Stimulated activated CD4-positive, alpha-beta T cell treated with anti-CD3 and anti-CD28 coated beads, TNF-alpha, amount 100 ng/mL, for 24 hours (primary cell): ENCODE measurements at places on chromosomes 2 and 18.
A peak's percentile ranks its signal among the peaks of the same experiment; 100 is the strongest.

GRCh38 chr2:240569998-240570530 lies 1.8 kb downstream of the RNPEPL1 start:
- DNase-seq: no peak

GRCh38 chr2:29576231-29576630 lies 345.2 kb downstream of the ALK start:
- DNase-seq: no peak

- DNase-seq: no peak
These were observed 32.1 kb upstream of the SIGLEC15 start for GRCh38 chr18:45793264-45793965.

DNA sequence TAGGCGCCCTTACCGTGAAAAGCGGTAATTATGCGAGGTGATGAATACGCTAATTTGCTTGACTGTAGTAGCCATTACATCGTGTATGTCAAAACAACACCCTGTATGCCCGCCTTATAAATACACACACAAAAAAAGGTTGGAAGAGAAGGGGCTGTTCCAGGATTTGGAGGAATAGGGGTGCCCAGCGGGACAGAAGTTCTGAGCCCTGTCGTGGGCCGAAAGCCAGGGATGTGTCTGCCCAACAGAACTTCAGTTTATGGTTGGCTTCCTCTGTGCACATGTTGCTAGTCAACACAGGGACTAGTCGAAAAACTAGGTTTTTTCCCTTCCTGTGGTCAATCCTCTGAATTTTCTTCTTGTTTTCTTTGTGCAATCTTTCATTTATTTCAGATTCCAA lies 182.5 kb downstream of the ACKR3 start:
- no peak for DNase-seq

DNA sequence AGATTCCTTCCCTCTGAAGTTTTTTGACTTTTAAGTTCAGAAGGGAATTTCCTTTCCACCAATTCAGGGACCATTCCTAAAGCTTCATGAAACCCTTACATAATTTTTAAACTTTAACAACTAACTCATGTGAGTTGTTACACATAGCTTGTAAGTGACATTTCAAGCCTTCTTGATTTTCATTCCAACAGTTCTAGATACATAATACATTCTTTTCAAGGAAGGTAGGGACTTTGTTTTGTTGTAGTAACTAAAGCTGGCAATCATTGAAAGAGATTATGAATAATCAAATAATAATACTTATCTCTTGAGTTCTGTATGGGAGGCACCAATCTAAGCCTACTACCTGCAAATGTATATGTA lies 45.4 kb downstream of the SETBP1 start:
- no peak for DNase-seq

DNA sequence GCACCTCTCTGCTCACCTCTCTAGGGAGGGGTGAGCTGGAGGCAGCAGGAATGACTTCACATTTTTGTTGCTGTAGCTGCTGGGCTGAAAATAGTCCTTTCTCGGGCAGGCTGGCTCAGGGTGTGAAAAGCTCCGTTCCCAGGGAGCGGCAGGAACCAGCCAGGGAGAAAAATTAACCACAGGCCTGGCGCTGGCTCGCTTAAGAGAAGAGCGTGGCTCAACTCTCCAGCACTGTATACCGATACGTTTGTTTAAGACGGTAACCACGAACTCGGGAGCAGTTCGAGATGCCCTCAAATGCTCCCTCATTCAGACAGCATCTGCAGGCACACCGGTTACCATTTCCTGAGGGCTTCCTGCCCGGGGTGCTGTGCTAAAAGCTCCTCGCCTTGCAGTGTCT lies 129.6 kb downstream of the CELF4 start:
- DNase-seq: no peak

GRCh38 chr2:120930864-120931263 lies 195.2 kb downstream of the GLI2 start:
- DNase-seq: no peak

DNA sequence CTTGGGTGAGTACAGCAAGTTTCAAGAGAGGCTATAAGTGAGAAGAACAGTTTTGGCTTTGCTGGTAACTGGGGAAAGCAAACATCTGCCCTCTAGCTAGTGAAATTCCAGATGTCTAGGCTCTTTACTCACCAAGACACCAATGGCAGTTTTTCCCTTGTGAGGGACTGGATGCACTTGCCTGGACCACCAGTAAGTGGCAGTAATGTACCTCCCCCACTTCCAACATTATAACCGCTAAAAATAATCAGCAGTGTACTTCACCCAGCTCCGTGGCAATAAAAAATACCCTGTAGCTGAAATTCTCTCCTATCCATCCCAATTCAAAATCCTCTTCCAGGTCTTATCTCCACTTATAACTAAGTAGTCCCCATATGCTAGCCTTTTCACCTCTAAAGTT lies 383.9 kb downstream of the ARHGAP15 start:
- no peak for DNase-seq

DNA sequence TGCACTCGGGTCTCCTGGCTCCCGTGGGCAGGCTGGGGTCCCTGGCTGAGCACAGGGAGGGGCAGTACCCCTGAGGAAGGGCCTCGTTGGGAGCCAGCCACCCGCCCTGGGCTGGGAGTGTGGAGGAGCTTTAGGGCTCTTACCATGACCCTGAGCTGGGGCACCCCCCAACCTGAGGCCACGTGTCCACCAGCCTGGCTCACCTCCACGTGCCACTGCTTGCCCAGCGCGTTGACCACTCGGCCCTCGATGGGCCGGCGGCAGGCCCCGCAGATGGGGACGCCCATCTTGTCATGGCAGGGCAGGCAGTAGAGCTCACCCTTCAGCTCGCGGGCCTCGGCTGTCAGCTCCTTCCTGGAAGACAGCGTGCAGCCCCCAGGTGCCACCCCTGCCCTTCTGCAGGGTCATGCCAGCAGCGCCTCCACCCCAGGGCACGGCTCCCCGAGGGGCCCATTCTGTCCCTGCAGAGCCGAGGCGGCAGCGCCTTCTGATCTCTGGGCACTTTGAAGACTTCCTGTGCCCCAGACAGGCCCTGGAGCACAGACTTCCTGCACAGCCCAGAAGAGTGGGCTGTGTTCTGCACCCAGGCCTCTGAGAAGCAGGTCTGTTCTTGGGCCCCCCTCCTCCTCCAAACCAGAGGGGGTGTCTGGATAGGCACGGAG lies 4.0 kb upstream of the GPR17 start:
- DNase-seq: no peak

- DNase-seq: no peak
These were observed 56.1 kb downstream of the OSBPL6 start for GRCh38 chr2:178250429-178250828.

DNA sequence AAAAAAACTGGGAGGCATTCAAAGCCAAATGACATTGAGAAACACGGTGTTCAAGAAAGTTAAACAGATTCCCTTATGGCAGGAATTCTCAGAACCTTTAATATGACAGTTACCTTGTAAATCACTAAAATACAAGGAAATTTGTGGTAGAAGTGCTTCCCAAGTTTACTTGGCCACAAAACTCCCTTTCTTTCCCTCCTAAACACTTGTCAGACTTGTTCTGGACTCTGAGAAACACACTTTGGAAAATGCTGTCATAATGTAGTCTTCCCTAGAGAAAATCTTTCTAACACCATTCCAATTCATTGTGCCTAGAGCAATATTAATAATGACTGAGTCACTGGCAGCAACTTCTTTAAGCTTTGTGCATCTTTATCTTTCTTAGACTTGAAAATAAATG lies 140.4 kb downstream of the ANKRD44 start:
- no peak for DNase-seq

DNA sequence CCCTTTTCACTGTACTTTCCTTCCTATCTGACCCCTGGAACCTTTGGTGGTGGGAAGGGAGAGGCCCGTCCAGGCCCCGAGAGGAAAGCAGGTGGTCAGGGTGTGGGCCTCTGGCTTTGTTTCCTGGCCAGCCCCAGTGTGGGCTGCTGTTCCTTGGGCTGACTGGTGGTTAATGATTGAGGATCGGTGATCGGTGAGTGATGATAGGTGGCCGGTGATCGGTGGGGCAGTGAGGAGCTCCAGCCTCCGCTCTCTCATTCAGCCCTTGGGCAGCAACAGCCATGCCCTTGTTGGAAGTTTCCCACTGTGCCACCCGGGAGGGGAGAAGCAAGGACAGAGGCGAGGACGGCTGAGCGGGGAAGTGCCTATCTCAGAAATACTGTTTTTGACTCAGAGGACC lies 7.3 kb downstream of the ACKR3 start:
- DNase-seq: no peak

- DNase-seq: no peak
These were observed 263.1 kb downstream of the CELF4 start for GRCh38 chr18:37302519-37302918.

DNA sequence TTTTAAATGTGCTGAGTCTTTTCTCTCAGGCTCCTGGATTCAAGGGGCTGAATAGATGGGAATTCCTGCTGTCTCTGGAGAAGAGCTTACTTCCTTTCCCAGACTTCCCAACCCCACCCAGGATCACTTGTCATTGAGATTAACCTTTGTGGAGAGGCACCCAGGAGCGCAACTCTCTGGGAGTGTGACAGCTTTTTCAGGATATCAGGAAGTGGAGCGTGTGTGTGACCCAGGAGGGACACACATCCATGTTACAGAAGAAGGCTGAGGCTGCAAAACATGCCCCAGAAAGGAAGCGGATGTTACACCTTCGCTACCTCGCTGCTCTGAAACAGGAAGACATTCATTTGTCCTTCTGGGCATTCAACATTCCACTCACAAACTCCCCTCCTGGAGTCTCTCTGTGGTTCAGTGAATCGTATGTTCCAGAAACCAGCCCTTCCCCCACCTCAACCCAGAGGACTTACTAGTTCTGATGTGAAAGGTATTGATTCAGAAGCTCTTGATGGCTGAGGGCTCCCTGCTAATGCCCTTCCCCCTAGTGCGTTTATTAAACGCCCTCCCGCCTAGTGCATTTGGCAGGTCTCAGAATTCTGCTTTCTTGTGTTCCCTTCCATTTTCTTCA lies 523.9 kb downstream of the TNS1 start:
- no peak for DNase-seq

- DNase-seq: no peak
These were observed 28.4 kb downstream of the FAM228A start for GRCh38 chr2:24203029-24203786.

DNA sequence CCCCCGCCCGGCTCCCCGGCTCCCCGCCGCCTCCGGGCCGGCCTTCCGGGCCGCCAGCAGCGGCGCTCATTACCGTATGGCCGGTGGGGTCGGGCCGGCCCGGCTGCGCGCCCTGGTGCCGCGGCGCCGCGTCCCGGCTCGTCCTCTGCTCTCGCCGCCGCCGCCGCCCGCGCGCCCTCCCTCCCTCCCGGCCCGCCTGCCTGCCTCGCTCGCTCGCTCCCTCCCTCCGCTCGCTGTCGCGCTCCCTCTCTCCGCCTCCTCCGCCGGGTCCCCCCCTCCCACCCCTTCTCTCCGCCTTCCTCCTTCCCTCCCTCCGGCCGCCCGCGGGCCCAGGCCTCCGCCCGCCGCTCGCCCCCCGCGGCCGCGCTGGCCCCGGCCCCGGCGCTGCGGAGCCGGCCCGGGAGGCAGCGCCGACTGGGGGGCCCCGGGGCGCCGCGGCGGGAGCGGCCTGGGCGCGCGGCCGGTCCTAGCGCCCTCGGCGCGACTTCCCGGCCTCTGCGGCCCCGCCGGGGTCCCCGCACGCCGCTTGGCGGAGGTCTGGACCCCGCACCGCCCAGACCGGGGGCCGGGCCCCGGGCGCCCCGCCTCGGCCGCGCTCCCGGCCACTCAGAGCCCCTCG lies at the start of gene DNMT3A:
TSS of gene DNMT3A (minus strand) at position 173 of the 619 bp plus-strand sequence. CDS start 27,941 bp downstream, outside the sequence.
- peak; percentile 65 for DNase-seq

- no peak for DNase-seq
These were observed 350.4 kb downstream of the NR4A2 start for GRCh38 chr2:155982135-155982534.

- peak; percentile 43 for DNase-seq
These were observed 37.6 kb upstream of the MCM6 start for GRCh38 chr2:135913727-135914365.

- no peak for DNase-seq
These were observed 101.9 kb downstream of the COL3A1 start for GRCh38 chr2:189076120-189076519.
